ENCODE measurements at places on chromosomes 2 and 18.

DNA sequence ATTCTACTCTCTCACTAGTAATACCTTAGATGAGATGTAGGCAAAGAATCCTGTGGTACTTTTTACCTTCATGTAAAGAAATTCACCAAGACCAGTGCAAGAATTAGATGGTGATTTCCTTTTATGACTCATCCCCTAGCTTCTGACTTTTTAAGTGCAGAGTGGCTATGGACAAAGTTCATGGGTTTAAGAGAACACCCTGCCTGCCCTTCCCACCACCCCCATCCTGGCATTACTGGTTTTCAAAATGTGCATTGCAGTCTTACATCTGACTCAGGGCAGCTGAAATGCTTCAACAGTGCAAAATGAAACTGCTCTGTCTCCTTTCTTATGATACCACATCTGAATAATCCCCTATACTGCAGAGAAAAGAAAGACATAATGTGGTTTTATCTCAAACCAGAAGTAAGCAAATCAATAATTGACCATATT, 22.6 kb downstream of the MAIP1 start:
- H3K27ac ChIP-seq = no peak overlapping the region
- peaks cover 9% of the 10 kb centered on the region for H3K4me1 ChIP-seq
- DNase-seq = no peak
- H3K27me3 ChIP-seq = no peaks in the 10 kb centered on the region
- H3K36me3 ChIP-seq = peaks cover 2% of the 10 kb centered on the region
- H3K4me3 ChIP-seq = no peak overlapping the region

DNA sequence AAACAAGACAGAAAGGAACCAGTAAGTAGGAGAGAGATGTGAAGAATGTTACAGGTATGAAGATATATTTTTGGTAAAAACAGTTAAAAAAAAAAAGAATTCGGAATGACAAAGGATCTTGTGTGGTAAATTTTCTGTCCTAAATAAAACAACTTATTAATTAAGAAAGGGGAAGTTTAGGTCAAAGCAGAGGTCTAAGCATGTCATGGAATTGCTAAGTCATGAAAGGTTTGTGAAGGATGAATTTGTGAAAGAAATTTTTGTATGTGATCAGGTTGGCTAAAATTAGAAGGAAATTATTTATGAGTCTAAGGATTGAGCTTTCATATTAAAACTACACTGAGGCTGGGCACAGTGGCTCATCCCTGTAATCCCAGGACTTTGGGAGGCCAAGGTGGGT, 11.1 kb upstream of the ALPG start:
- H3K4me1 ChIP-seq = no peaks in the 10 kb centered on the region
- H3K4me3 ChIP-seq = no peak overlapping the region
- DNase-seq = no peak
- H3K36me3 ChIP-seq = no peaks in the 10 kb centered on the region
- H3K27ac ChIP-seq = no peak overlapping the region

DNA sequence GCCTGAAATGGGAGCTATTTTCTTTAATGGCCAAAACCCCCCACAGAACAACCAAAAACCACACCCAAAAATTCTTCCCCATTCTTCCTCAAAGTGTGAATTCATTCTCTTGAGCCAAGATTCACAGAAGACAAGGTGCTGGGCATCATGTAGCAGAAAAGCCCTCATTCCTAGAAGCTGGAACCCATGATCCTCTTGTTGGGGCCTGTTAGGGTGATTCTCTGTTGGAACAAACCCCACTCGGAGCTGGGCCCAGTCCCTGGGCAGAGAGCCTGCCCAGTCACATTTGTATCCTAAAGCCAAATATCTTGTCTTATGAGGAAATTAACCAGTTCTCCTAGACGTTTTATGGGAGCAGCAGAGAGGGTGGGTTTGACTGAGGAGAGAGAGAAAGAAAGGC, 22.8 kb upstream of the VPS4B start:
- no peaks in the 10 kb centered on the region for H3K4me1 ChIP-seq
- no peak for DNase-seq
- H3K36me3 ChIP-seq = no peaks in the 10 kb centered on the region
- H3K27me3 ChIP-seq = no peaks in the 10 kb centered on the region
- H3K4me3 ChIP-seq = no peak overlapping the region

GRCh38 chr2:149832324-149832723, 244.7 kb upstream of the MMADHC start:
- H3K36me3 ChIP-seq = no peaks in the 10 kb centered on the region
- H3K27ac ChIP-seq = no peak overlapping the region
- DNase-seq = no peak

DNA sequence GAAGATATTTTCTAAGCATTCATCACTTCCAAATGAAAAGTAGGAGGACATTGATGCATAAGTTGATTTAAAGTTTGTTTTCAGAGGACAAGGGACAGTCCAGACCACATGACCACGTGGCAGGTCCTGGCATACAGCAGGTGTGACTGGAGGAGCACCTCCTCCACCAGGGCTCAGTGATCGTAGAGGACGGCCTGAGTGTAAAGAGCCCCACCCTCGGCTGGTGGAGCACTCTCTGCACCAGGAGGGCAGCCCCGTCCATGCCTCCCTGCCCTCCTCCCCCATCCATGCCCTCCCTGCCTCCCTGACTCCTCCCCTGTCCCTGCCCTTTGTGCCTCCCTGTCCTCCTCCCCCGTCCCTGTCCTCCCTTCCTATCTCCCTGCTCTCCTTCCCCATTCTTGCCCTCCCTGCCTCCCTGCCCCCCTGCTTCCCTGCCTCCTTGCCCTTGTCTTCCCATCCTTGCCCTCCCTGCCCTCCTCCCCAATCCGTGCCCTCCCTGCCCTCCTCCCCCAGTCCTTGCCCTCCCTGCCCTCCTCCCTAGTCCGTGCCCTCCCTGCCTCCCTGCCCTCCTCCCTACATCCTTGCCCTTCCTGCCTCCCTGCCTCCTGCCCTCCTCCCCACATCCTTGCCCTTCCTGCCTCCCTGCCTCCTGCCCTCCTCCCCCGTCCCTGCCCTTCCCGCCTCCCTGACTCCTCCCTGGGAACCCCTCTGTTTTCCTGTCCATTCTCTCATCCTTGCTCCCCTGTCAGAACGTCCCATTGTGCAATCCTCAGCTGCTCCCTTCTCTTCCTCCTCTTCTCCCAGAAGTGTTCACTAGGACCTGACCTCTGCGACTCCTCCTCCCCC, 47.9 kb downstream of the ANKMY1 start:
- no peak overlapping the region for H3K27ac ChIP-seq
- H3K4me3 ChIP-seq = no peak overlapping the region
- H3K36me3 ChIP-seq = peaks cover 11% of the 10 kb centered on the region
- DNase-seq = no peak
- H3K4me1 ChIP-seq = peaks cover 6% of the 10 kb centered on the region
- H3K27me3 ChIP-seq = no peaks in the 10 kb centered on the region

DNA sequence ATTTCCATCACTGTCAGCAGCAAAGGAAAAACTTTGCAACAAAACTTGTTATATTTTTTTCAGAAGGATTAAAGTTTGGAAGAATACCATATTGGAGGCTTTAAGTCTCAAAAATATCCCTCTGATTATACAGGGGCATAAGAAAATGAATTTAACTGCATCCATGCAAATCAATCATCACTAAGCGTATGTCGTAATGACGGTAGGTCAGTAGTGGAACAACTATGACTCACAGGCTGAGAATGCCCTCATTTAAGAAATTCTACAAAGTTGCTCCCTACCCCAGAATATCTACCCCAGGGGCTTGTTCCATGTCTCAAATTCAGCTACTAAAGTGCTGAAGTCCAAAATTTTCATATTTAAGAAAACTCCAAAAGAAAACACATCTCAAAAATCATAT, 12.5 kb upstream of the NAB1 start:
- peak overlapping the region; percentile 73 for H3K27ac ChIP-seq
- no peak overlapping the region for H3K4me3 ChIP-seq
- H3K4me1 ChIP-seq = peaks cover 34% of the 10 kb centered on the region

- H3K27ac ChIP-seq = no peak overlapping the region
- no peaks in the 10 kb centered on the region for H3K36me3 ChIP-seq
- H3K4me1 ChIP-seq = no peaks in the 10 kb centered on the region
- no peak overlapping the region for H3K4me3 ChIP-seq
Observed at GRCh38 chr2:1461507-1462390, 48.5 kb downstream of the TPO start.

DNA sequence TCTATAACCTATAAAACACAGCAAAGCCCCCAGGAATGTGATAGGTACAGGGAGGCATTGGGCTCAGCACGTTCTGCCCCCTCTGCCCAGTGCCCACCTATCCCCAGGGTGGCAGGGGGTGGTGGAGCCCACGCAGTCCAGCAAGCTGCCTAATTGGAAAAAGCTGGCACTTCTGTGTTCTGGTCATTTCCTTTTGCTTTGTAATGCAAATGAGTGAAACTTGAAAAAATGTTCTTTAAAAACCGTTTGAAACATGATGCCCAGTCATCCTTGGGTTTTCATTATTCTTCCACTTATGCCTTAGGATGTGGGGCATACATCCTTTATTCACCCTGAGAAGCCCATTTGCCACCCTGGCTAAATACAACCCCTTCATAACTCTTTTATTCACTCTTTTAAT, 89.9 kb upstream of the LTBP1 start:
- no peak for DNase-seq
- H3K36me3 ChIP-seq = no peaks in the 10 kb centered on the region
- H3K27me3 ChIP-seq = no peaks in the 10 kb centered on the region
- no peak overlapping the region for H3K27ac ChIP-seq
- no peaks in the 10 kb centered on the region for H3K4me1 ChIP-seq

DNA sequence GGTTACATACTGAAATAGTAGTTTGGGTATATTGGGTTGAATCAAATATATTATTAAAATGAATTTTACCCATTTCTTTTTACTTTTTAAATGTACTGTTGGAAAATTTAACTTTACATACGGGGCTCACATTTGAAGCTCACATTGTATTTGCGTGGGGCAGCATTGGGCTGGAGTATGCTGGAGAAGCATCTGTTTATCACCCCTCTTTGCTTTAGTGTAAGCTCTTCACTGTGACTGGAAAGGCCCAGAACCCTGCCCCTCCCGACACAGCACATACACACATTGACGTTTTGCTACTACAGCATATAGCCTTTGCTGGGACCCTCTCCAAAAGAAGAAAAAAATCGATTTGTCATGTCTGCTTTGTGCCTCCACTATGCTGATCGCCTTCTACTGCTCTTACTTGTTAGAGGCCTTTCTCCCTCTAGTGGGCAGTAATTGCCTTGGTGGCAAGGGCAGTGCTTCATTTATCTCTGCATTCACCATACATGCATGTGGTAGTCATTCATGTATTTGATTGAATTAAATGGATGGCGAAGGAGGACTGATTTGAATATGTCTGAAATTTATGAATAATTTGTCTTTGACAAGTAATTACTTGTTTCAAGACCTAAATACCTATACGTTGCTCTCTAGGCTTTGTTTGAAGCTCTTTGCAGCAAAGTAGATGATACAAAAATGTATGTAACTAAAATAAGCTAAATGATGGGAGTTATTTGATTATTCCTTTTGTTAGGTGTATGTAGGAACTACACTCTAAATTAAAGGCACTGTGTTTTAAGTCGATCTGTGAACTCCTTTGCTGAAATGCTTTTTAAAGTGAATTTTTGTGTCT, 37.4 kb downstream of the VAPA start:
- peaks cover 14% of the 10 kb centered on the region for H3K4me1 ChIP-seq
- H3K27me3 ChIP-seq = no peaks in the 10 kb centered on the region
- peak overlapping the region; percentile 17 for H3K27ac ChIP-seq
- no peak for DNase-seq
- peaks cover 70% of the 10 kb centered on the region for H3K36me3 ChIP-seq
- no peak overlapping the region for H3K4me3 ChIP-seq

DNA sequence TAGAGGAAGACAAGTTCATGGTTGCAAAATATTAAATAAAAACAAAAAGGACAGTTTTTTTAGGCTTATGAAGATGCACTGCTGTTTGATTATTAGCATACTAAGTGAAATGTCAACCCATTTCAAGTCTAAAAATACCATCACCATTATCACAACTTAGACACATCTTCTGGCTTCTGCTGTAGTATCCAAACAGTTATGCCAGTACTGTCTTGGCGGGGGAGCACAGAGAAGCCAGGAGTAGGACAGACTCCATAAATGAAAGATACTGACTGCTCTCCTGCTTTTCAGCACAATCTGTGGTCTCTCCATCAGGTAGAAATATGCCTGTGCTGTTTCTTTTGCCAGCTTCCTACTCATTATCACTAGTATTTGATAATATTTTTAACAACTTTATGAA, 179.2 kb upstream of the DSEL start:
- no peak overlapping the region for H3K4me3 ChIP-seq
- no peak overlapping the region for H3K27ac ChIP-seq
- H3K36me3 ChIP-seq = no peaks in the 10 kb centered on the region
- H3K27me3 ChIP-seq = no peaks in the 10 kb centered on the region
- DNase-seq = no peak

- no peak for DNase-seq
- H3K27me3 ChIP-seq = peaks cover 11% of the 10 kb centered on the region
- H3K27ac ChIP-seq = no peak overlapping the region
- no peak overlapping the region for H3K4me3 ChIP-seq
- no peaks in the 10 kb centered on the region for H3K36me3 ChIP-seq
- no peaks in the 10 kb centered on the region for H3K4me1 ChIP-seq
Observed at GRCh38 chr2:149021761-149022160, 16.7 kb upstream of the LYPD6B start.

DNA sequence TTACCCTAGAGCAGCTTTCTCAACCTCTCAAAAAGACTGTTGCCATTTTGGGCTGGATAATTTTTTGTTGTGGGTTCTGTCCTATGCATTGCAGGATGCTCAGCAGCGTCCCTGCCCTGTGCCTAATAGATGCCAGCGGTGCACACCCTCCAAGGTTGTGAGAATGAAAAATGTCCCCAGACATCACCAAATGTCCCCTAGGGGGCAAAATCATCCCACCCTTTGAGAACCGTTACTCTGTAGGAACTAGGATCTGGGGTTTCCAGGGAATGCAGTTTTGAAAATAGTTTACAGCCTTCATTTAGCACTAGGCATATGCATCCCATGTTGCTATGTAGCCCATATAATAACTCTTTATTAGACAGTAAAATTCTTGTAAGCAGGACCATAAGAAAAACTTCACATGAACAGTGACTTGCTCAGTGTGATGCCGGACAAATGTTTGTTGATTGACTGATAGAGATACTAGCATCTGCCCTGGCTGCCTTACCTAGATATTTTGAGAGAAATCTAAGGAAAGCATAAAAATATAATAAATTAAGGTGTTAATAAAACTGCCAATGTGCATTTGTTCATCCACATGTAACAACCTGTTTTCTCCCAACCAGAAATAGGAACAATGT, 79.2 kb upstream of the EPC2 start:
- no peaks in the 10 kb centered on the region for H3K4me1 ChIP-seq
- peaks cover 23% of the 10 kb centered on the region for H3K27me3 ChIP-seq
- H3K4me3 ChIP-seq = no peak overlapping the region
- DNase-seq = no peak

DNA sequence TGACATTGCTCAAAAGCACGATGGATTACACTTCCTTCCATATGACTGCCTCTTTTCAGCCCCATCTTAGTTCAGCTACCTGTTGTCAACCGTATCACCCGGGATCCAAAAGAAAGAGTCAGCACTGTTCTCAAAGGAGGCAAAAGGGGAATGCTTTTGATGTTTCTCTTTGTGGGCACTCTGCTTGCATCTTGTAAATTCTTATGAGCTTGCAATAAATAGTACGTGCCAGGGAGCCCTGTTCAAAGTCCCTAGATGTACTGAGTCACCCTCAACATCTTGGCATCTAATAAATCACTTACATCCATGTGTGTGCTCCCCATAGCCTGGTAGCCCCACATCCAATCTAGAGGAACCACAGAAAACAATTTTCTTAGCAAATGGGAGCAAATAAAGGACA, 256.9 kb downstream of the SUCLG1 start:
- H3K4me3 ChIP-seq = no peak overlapping the region
- H3K27me3 ChIP-seq = no peaks in the 10 kb centered on the region
- no peaks in the 10 kb centered on the region for H3K4me1 ChIP-seq
- no peak for DNase-seq
- no peak overlapping the region for H3K27ac ChIP-seq
